Stimulated activated CD4-positive, alpha-beta T cell treated with anti-CD3 and anti-CD28 coated beads, Interleukin-1b, Interleukin-23, amount 100 ng/mL, for 1 hour (primary cell): ENCODE measurements at places on chromosomes 7 and 10.

GRCh38 chr7:51222916-51223315 lies 93.7 kb downstream of the COBL start:
- no peak for DNase-seq

DNA sequence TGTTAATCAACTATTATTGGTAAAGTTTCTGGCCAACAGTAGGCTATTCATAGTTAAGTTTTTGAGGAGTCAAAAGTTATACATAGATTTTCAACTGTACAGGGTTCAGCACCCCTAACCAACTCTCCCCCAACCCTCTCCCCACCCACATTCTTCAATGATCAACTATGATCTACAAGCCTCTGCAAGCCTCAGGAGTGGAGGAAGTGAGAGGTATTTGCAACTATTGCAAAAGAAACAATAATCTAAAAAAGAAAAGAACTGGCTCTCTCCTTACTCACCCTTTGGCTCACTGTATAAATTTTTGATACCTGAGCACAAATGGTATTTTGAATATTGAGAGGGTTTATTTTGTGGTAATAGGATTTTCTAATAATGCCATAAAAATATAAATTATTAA lies 179.8 kb downstream of the IPMK start:
- DNase-seq = no peak

GRCh38 chr10:27359792-27360355 lies 119.3 kb upstream of the ACBD5 start:
- DNase-seq = no peak

DNA sequence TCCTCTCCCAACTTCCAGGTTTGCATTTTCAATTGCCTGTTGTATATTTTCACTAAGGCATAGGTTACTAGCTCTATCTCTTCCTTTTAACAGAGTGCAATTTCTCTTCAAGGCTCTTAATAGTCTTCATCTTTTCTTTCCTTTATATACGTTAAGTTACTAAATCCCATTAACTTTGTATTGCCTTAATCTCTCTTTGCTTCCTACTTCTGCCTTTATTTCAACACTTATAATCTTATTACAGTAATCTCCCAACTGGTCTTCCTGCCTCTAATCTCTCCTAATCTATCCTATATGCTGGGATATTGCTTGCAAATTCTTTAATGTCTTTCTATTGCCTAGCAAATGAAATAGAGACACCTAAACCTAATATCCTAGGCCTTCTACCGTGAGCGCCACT lies 26.1 kb downstream of the ST7 start:
- DNase-seq = no peak

DNA sequence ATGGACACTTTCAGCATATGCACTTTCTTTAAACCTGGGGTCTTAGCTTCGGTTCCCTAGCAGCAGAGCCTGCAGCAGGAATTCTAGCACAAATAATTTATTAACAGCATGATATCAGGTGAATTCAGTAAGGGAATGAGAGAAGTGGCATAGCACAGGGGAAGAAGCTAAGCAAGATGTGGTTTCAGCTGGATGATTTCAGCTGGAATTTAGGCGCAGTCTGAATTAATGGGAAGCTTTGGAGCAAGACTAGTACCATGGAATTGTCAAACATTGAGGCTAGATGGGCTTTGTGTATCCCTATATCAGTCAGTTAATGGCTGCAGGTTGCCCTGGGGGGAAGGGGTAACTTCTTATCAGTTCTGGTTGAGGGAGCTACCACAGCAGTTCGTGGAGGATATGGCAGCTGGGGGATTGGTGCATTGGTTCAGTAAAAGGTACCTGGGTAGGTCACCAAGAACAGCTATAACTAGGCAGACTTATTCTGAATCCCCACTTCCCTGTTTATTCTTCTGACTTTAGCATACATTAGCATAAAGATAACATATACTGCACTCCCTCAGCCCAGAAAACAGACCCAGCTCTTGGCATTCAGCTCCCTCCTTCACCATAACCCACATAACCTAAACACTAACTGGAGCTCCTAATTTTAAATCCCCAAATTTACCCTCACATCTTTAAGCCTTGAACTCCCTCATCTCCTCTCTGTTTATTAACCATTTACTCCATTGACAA lies 46.8 kb upstream of the NAMPT start:
- DNase-seq = no peak

- no peak for DNase-seq
These were observed 143.4 kb downstream of the CELF2 start for GRCh38 chr10:11161096-11161495.

- DNase-seq = no peak
These were observed 8.5 kb downstream of the CALML5 start for GRCh38 chr10:5490698-5491464.

- DNase-seq = no peak
These were observed 127.7 kb downstream of the SRI start for GRCh38 chr7:88091988-88092675.

DNA sequence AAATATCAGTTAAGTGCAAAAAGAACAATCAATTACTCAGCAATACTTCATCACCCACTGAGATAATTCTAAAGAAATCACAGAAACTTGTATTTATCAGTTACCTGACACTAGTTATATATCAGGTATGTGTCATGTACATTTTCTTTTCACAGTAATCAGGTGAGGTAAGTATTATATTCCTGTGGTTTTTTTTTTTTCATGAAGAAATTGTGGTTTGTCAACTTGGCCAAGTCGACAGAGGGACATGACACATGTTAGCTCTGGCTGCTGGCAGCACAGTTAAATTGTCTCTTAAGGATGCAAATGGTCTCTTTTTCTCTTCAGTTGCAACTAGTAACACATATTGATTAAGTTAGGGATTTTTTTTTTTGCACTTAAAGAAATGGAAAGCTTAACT lies 13.7 kb upstream of the GPR141 start:
- no peak for DNase-seq

DNA sequence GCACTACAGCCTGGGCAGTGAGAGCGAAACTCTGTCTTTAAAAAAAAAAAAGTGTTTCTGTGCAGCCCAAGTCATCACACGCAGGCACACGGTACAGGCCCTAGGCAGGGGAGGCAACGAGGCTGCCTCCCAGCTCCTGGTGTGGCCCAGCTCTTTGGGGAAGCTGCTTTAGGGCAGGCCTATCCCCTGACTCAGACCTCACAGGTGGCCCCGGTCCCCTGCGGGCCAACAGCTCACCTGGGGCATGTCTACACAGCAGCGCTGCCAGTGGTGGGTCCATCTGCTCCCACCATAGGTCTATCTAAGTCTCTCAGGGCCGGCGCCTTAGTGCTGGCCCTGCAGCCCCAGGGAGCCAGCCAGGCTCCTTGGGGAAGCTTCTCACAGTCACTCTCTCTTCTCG lies 31.4 kb downstream of the ZAN start:
- DNase-seq = no peak

GRCh38 chr10:54282012-54282411 lies 519.0 kb downstream of the PCDH15 start:
- no peak for DNase-seq

GRCh38 chr7:12557282-12557681 lies 13.2 kb upstream of the SCIN start:
- DNase-seq = no peak

- DNase-seq = no peak
These were observed 13.1 kb downstream of the PLAU start for GRCh38 chr10:73923935-73924598.

DNA sequence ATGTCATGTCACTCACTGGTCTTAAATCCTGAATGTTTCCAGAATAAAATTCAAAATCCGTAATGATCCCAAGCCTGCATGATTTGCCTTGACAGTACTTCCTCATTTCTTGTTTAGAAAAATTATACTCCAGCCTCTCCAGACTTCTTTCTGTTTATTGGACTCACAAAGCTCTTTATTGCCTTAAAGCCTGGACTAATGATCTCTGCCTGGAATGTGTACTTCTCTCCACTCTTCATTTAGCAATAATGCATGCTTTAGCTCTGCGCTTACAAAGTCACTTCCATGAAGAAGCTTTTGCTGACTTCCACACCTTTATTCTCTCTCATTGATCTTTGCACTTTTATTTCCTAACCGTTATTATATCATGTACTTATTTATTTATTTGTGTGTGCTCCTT lies 27.4 kb upstream of the SLC26A3 start:
- no peak for DNase-seq

DNA sequence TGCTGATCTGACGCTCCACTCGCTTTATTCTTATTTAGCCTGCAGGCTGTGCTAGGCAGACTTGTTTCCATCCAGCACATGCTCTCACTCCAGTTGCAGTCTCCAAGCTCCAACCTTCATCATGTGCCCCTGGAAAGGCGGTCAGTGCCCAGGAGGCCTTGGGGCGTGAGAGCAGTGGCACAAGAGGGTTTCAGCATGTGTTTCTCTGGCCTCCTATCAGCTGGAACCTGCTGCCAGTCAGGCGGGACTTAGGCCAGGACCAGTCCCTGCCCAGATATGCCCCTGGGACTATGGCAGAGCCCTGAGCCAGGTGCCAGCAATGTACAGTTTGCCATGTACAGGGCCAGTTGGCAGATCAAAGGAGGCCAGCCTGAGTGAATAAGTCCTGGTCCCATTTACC lies 330.2 kb upstream of the FZD1 start:
- no peak for DNase-seq

DNA sequence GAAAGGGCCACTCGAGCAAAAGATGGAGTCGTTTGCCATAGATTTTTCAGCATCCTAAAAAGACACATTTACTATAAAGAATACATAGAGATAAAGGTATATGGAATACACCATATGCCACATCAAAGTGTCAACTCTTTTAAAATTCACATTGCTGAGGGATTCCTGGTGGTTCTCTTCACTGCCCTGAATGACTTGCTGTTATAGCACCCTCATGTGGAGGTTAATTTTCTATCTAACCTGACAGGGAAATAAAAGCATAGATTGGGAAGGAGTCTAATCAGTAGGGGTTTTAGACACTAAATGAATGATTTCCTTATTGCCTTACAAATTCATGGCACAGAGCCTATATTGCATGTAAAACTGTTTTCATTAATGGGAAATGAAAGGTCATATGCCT lies 25.9 kb downstream of the DNAH11 start:
- DNase-seq = no peak

- DNase-seq = no peak
These were observed 22.1 kb downstream of the BAG3 start for GRCh38 chr10:119673271-119673670.

DNA sequence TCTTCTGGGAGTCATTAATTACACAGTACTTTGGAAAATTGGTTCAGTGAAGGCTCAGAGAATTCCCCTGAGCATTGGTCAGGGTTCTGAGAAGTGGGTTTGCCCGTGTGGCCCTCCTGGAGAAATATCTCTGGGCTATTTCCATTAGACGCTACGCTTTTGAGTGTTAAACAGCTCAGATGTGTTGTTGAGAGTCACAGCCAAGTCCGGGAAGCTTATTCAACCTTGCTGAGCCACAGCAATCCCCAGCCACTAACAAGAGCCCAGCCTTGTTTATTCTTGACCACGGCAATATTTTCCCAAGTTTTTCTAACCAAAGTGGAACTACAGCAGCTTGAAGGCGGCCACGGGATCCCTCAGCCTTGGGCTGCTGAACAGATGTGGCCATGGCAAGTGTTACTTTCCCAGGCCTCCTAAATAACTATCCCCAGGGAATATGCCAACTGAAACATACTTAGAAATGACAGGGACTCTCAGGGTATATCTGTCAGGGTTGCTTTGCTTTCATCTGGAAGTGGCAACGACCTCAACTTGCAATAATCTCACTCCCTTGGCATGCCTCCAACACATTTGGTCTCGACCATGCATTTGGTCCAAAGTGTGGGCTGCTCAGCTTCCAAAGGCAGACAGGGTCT lies 214.7 kb downstream of the EMX2 start:
- no peak for DNase-seq

DNA sequence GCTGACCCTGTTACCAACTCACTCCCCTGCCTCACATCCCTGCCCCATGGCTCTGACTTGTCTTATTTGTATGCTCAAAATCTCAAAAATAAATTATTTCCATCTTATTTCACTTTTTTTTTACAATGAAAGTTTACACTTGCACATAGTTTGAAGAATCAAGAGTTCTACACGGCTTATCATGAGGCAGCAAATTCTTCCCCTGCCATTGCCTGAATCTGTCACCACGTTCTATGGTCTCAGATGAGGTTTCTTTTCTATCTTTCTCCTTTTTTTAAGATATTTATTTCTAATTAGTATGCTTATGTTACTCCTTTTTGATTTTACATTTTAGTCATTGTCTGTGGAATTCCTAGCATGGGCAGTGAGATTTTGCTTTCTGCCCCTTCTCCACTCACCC lies 28.4 kb downstream of the ARHGAP22 start:
- no peak for DNase-seq

- DNase-seq = no peak
These were observed 332.0 kb upstream of the GALNT17 start for GRCh38 chr7:70799841-70800405.

DNA sequence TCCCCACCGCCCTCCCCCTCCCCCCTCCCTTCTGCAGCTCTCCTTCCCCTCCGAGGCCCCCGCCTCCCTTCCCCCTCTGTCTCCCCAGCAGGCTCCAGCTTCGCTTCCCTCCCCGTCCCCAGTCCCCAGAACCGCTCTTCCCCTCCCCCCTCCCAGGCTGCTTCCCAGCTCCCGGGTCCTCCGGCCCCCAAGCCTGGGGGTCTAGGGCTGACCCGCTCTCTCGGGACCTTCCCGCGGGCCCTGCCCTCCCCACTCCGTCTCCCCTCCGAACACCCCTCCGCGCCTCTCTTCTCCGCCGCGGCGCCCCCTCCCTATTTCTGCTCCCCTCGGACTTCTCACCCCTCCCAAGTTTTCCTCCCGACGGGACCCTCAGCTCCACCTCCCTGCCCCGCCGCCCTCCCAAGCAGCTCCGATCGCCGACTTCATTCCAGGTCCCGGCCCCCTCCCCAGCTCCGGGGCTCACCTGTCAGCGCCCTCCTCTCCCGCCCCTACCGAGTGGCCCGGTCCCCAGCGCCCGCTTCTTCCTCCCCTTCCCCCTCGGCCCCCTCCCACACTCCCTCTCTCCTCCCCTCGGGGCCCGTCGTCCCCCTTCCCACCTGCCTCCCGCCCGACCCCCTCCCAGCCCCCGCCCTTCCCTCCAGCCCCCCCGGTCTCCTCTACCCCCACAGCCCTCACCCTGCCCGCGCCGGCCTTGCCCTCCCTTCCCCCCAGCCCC lies 990 bp downstream of the ZNF467 start:
- no peak for DNase-seq

- DNase-seq = no peak
These were observed 37.2 kb downstream of the IKZF1 start for GRCh38 chr7:50341724-50342123.
